ENCODE measurements at places on chromosomes 4 and X.

- DNase-seq, result no peak
Measured at GRCh38 chrX:32532262-32532661, 679.1 kb downstream of the DMD start.

GRCh38 chr4:125741825-125742452, 427.2 kb downstream of the FAT4 start:
- DNase-seq, result peak; percentile 15

- peak; percentile 32 for DNase-seq
Measured at GRCh38 chr4:82890528-82890900, 439 bp downstream of the SEC31A start.

DNA sequence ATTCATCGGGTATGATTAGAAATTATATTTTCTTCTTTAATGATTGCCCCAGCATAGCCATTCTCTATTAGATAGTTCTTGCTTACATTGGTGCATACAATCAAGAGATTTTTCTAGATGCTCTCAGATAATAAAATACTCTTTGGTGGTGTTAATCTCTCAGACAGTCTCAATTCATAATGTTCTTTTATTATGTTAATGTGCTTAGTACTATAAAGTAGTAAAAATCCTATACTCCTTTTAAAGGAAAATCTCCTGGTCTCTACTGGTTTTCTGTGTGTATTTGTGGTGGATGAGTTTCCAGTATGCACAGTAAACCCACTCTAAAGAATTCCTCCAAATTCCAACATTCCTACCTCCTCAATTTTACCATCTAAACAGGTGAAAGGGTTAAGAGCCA, 203.5 kb downstream of the FAT4 start:
- no peak for DNase-seq

DNA sequence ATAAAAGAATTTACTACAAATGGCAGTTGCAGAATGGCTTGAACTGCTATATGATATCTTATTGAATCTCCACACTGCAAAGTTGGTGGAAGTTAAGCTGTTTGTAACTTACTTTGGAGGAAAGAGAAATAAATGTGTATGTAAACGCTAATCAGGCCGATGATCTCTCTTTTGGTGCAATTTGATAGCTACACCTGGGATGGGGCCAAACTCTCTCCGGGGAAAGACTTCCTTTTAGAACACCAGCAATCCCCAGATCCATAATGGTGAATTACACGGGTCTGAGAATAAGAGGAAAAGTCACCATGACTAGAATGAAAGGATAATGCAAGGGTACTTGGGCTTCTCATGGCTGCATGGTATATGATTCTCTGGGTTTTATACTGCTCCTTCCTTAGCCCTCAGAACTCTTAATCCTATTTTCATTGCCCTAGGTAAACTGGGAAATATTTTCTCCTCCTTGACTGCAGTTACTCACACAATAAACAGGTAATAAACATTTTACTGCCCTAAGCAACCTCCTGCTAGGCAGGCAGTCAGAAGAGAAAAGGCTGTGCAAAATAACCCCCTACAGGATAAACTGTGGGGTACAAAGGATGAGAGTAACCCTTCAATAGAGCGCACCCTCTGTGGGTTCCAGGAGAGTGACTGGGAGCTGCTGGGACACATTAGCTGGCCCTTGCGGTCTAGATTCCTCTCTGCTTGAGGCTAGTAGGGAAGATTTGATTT, 109.3 kb downstream of the MGST2 start:
- DNase-seq, result no peak

DNA sequence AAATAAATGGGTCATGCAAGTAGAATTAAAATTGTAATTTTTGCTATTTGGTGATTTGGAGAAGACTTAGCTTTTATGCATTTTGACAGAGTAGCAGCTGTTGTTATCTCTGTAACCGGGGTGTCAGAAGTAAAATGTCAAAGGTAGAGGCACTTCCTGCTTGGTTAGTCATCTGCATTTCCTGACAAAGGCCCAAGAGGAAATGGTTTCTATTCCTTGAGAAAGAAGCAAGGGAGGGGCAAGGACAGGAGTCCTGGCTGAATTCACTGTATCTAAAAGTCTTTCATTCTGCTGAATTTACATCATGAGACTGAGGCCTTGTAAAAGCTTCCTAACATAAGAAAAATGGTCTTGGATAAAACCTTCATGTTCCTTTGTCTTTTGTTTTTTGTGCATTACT, 550.9 kb upstream of the BOD1L1 start:
- DNase-seq, result no peak

DNA sequence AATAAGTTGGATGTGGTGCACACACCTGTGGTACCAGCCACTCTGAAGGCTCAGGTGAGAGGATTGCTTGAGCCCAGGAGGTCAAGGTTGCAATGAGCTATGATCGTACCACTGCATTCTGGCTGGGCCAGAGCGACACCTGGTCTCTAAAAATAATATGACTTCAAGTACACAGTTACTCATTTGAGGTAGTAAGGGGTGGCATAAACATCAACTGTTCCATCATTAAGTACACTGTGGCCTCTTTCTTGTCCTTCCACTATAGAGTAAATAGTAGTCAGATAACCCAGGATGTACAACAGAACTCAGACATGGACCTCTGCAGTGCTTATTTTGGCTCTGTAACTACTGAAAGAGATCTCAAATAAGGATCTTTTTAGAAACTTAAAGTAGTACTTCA, 10.6 kb downstream of the FAM9B start:
- no peak for DNase-seq

GRCh38 chr4:184438375-184438774, 36.0 kb downstream of the IRF2 start:
- DNase-seq, result no peak

GRCh38 chr4:52904421-52904820, 42.3 kb downstream of the RASL11B start:
- DNase-seq, result no peak

DNA sequence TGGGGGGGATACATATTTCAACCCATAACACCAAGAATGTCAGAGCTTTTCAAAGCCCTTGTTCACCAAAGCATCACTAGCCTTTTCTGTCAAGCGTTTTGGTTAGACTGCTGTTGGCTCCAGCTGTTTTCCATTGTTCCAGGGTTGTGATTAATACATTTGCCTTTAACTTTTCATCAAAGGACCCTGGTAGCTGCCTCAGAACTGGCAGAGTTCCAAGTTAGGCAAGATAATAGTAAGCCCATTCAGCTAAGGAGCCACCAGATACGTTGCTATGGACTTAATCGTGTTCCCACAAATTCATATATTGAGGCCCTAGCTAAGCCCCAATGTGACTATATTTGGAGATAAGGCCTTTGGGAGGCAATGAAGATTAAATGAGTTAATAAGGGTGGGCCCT, 37.1 kb downstream of the ENOPH1 start:
- no peak for DNase-seq
